ENCODE measurements at places on chromosomes 3 and 15.
A peak's percentile ranks its signal among the peaks of the same experiment; 100 is the strongest.

- DNase-seq = no peak
These were observed 471.6 kb downstream of the TUSC7 start for GRCh38 chr3:117181222-117181621.

DNA sequence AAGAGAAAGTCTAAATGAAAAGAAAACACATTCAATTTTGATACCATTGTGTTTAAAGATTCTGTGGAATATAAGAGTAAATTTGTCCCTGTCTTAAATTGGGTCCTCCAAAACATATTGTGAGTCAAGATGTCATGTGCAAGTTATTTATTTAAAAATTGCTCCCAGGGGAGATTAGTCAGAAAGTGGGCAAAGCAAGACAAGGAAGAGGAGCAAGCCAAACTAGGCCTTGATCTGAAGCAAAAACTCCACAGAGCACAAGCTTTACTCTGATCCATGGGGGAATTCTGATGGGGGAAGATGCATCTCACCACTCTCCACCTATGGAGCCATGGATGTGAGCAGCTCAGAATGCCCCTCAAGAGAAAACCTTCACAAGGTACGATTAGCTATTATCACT, 342.8 kb upstream of the IL12A start:
- no peak for DNase-seq

DNA sequence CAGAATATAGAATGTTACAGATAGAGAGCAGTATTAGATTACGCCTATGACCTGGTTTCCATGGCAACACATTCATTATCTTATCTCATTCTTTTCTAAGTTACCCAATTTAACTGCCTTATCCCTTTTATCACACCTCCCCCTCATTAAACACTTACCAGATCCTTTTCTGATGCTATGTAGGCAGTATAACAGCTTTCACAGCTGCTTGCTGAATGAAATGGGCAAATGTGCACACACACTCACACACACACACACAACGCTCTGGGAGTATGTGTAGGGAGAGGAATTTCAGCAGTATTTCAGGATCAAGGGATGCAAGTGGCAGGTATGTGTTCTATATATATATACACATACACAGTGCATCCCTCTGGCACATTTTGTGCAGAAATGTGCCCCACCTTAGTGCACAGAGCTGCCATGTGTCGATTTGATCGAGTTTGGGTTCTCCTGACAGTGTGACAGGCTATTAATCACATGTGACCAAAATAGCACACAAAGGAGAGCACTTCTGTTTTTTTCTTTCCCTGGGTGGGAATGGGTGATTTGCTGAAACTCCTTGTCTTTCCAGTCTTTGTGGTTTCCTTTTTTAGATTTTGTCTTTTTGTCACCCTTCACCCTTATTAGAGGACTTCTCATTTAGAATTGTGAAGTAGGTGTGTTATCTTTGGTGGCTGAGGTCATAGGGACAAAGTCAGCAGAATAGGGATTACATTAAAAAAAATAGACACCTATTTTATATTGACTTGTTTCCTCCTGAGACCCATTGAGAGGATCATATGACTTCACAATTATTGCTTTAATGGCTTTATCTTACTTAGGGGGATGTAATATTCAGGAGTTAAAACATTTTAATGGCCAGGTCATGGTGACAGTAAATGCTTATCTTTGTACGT, 553.7 kb downstream of the PDCD6IP start:
- no peak for DNase-seq

DNA sequence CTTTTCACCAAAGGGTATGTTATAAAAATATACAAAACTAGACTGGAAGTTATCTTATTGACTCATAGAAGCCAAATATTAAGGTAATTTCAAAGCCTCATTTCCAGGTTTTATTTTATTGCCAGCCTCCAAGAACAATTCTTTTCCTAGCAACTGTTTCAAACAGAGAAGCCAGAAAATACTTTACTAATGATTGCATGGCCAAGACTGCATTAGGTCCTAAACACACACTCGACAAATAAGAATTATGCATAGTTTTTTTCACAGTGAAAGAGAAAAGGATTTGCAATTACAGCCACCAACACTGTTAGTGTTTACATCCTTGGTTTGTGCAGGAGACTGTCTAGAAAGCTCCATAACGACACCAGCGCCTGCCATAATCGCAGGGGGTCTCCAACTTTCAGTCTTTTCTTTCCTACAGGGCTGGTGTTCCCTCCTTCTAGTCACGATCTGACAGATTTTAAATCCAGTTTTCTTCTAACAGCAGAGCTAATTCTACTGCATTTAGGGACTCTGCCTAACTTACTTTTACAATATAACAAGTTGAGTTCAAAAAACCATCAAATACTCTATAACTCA, 58.1 kb downstream of the CLASP2 start:
- DNase-seq = no peak

- no peak for DNase-seq
These were observed 136.7 kb downstream of the SMAD6 start for GRCh38 chr15:66838671-66839239.

GRCh38 chr3:51716805-51717204, 9.9 kb downstream of the GRM2 start:
- no peak for DNase-seq

GRCh38 chr15:29860872-29861271, 38.6 kb upstream of the TJP1 start:
- no peak for DNase-seq

DNA sequence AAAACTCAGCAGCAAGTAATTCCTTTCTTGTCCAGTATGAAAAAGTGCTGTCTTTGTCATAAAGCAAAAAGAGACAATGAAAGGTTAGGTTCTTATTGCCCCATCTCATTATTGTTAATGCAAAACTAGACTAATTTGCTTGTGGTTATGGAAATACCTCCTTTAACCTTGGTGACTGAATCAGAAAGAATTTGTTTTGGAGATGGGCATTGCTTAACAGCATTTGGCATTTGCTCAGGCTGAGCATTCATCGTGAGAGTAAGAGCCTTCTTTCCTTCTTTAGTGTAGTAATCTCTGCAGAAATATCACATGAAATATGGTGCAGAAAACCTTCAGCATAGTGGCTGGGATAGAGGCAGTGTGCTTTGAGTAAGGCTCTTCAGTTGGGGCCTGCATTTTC, 103.1 kb downstream of the CNTN6 start:
- no peak for DNase-seq

- no peak for DNase-seq
These were observed 13.9 kb upstream of the VGLL3 start for GRCh38 chr3:87004883-87005282.

GRCh38 chr3:155889952-155890351, 19.5 kb downstream of the GMPS start:
- DNase-seq = no peak

GRCh38 chr15:64985366-64986033, 4.2 kb downstream of the SPG21 start:
- DNase-seq = no peak

GRCh38 chr3:25430287-25430934, 2.3 kb downstream of the RARB start:
- no peak for DNase-seq

- no peak for DNase-seq
These were observed 105.4 kb downstream of the FGF12 start for GRCh38 chr3:192621909-192622308.

- no peak for DNase-seq
These were observed 49.6 kb downstream of the ISL2 start for GRCh38 chr15:76386178-76386577.

DNA sequence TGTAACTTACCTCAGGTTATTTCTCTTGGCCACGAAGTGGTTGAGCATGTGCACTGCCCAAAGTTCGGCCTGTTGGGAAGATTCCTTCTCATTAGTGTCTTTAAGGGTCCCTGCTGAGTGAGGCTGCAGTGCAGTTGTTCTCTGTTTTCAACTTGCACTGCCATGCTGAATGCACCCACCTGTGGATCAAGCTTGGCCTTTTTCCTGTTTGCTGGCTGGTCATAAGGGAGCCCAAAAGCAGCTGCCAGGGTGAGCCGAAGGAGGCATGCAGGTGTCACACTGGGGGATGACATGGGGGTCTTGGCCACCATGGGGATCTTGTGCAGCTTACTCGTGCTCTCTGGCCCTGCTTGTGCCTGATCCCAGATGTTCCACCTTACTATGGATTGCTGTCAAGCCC, 46.1 kb upstream of the RAF1 start:
- no peak for DNase-seq

GRCh38 chr3:76694063-76694462, 345.8 kb upstream of the ROBO2 start:
- no peak for DNase-seq

DNA sequence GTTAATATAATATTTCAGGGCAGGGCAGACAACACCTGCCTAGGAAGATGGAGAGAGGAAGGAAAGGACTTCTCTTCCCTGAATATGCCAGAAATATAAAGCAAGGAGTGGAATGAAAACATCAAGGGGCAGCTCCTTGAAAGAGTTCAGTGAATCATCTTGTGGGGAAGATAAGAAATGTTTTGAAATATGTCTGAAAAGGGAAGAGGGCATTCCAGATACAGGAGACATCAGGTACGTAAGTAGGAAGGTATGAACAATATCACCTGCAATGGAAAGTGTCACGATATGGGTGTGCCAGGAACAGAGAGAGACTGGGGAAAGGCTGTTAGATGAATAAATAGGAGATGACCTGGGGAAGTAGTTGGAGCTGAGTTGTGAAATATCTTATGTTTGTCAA, 75.8 kb upstream of the WDR72 start:
- DNase-seq = no peak

GRCh38 chr3:149221783-149222517, at the start of gene CP:
Gene CP, minus strand, starts transcription at chr3:149221829. Its CDS starts 37 bp downstream, at chr3:149221792.
- no peak for DNase-seq

GRCh38 chr15:34339946-34340345, 2.4 kb upstream of the SLC12A6 start:
- no peak for DNase-seq

DNA sequence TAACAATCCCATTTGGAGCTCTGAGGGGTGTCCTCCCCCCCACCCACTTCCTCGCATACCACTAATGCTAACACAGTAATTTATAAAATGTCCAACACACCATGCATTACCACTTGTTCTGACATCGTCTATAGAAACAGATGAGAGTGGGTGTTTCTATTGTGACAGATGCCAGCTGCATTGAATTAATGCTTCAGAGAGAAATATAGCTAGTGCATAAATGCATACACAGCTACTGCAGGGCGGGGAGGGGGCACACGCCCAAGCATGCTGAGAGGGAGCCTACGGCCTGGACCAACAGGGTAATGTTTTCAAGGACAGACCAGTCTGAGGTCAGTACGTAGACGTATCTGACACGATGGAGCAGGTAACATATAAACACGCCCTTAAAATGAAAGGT, 106.0 kb upstream of the FEZF2 start:
- no peak for DNase-seq

DNA sequence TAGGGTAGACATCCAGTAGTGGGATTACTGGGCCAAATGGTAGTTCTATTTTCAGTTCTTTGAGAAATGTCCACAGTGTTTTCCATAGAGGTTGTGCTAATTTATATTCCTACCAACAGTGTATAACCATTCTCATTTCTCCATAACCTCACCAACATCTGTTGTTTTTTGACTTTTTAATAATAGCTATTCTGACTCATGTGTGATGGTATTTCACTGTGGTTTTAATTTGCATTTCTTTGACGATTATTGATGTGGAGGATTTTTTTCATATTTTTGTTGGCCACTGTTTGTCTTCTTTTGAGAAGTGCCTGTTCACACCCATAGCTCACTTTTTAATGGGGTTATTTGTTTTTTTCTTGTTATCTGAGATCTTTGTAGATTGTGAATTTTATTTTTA, 125.2 kb downstream of the CFAP20DC start:
- no peak for DNase-seq

- peak; percentile 61 for DNase-seq
These were observed 32.3 kb downstream of the PARP16 start for GRCh38 chr15:65254356-65254755.

GRCh38 chr3:25820366-25820765, 30.5 kb downstream of the OXSM start:
- DNase-seq = no peak

DNA sequence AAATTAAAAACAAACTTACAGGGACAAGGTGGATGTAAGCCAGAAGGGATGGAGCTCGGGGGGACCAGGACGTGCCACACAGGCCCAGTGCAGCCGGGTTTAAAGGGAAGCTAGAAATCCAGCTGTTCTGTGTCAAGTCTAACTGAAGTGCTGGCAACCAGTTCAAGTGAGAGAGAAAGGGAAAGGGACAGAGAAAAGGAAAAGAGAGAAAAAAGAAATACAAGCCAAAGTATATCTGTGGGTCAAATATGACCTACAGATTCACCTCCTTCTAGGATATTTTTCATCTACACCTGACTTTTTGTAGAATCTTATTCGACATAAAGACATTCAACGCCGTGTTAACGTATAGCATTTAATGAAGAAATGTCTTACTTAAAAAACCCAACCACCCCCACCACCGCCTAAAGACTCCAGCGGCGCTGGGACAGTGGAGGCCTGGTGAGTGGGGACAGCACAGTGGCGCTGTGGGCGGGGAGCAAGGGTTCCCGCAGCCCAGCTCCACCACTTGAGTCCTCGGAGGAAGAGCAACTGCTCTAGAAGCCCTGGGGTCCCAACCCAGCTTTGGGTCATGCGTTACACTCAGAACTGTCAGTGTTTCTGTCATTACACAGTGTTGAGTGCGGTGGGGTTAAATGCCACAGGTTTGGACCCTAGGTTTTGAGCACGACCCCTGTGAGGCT, 62.3 kb downstream of the CHSY1 start:
- no peak for DNase-seq

GRCh38 chr3:11510001-11510340, 133.7 kb downstream of the VGLL4 start:
- no peak for DNase-seq

GRCh38 chr3:134368751-134369105, 5.5 kb downstream of the AMOTL2 start:
- DNase-seq = peak; percentile 38

DNA sequence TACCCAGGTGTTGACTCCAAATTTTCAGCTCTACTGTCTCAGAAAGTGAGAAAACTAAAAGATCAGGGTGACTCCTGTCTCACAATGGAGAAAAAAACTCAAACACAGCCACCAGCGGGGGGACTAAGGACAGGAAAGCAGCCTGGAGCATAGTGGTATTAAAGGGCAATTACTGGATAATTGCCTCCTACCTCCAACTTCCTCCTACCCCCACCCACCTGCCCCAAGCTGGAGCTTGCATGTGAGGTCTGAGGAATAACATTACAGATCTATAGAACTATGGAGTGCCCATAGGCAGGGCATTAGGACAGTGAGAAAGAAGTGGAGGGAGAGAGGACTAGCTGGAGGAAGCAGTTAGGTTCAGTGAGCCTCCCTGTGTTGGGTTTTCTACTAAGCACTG, 2.7 kb upstream of the PCCB start:
- DNase-seq = no peak

DNA sequence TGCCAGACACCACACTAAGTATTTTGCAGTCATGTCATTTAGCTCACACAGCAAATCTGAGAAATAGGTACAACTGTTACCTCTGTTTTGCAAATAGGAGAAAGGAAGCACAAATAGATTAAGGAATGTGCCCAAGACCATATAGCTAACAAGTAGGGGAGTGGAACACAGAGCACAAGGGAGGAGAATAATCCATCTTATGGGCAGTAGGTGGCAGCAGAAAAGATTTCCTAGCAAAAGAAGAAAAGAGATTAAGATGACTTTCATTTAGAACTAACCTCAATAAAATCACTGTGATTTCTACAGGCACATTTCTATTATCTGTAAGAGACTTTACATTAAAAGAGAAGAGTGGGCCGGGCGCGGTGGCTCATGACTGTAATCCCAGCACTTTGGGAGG, 49.1 kb downstream of the NR1I2 start:
- no peak for DNase-seq

All from right forelimb (tissue), 1 donor.